Activated CD8-positive, alpha-beta memory T cell treated with anti-CD3 and anti-CD28 coated beads for 1 hour (primary cell): ENCODE measurements at places on chromosomes 5 and 9.

DNA sequence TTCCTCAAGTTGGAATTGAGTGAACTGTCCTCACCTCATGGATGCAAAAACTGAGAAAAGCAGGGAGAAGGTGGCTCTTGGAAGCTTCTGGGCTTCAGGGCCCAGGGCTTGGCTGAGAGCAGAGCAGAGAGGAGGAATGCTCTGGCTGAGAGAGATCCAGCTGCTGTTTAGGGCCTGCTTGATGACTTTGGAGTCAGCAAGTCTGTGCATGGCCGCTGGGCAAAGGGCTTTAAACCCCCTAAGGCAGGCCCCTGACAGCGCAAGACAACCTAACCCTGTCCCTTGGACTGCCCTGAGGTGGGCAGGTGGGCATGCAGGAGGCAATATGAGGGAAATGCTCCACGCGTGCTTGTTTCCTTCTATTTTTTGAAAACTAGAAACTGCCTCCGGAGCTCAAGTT lies 8.6 kb downstream of the STC2 start:
- no peak for DNase-seq

DNA sequence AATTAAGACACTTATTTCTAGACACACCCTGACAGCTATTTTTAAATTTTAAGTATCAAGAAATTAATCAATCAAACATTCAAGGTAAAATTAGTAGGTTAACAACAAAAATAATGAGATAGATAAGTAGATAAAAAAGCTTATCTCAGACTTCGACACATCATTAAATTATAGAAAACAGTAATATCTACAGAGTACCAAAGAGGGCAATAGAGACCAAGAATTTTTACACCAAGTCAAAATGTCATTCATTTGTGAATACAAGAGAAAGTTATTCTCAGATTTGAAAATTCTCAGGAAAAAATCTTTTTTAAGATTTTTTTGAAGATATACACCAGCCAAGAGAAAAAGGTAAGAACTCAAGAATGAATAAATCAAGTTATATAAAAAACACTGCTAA lies 445.6 kb downstream of the ACTL7B start:
- no peak for DNase-seq

GRCh38 chr9:137146527-137146918 lies 7.6 kb downstream of the GRIN1 start:
- no peak for DNase-seq

DNA sequence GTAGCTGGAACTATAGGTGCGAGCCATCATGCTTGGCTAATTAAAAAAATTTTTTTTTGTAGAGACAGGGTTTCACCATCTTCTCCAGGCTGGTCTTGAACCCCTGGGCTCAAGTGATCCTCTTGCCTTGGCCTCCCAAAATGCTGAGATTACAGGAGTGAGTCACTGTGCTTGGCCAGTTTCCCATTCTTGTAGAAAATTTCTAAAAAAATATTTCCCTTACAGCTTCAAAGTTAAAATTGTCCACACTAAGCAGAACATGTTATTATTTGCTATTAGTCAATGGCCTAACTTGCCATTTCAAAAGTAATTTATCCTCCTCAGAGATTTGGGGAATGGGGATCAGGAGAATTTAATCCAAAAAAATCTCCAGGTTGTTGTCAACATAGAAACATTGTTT lies 40.1 kb downstream of the SLC38A9 start:
- DNase-seq, result no peak

DNA sequence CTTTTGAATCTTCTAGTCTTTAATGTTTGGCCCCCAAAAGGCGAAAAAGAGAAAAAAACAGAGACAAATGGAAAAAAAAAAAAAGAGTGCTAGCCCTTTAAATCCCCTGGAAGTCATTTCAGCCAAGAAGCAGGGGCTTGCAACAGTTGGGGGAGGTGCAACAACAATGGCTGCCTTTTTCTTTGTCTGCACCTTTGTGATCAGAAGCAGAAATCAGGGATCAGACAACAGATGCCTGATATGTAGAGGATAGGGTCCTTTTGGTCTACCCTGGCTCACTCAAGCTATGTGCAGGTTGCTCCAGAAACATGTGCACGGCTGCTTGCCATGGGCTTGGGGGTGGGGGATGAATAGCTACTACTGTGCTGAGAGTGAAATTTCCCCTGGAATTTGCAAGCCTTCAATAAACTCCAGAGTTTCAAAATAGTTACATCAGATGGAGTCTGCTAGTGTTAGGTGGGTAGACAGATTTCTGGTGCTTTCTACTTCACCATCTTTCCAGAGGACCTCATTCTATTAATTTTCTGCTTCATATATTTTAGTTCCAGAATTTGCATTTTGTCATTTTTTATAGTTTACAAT lies 150.9 kb downstream of the FGF18 start:
- DNase-seq, result no peak

GRCh38 chr5:139684881-139685749 lies 37.0 kb downstream of the CXXC5 start:
- DNase-seq, result no peak

- no peak for DNase-seq
Observed at GRCh38 chr9:29078063-29078666, 1504.9 kb upstream of the C9orf72 start.

DNA sequence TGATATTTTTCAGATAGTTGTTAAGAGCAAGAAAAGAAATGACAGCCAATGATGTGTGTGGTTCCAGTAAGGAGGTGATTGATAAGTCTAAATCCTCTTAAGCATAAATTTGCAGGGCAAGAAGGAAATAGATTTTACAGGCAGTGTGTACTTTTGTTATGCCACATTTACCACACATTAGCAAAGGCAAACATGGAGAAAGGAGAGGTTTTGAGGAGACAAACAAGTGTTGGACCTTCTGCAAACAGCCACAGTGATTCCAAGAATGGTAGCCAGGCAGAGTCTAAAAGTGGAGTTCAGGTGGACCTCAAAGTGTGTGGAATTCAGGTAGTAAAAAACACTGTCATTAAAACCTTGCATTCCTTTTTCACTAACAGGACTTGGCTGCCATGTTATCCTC lies 295.9 kb upstream of the ITGA1 start:
- no peak for DNase-seq

DNA sequence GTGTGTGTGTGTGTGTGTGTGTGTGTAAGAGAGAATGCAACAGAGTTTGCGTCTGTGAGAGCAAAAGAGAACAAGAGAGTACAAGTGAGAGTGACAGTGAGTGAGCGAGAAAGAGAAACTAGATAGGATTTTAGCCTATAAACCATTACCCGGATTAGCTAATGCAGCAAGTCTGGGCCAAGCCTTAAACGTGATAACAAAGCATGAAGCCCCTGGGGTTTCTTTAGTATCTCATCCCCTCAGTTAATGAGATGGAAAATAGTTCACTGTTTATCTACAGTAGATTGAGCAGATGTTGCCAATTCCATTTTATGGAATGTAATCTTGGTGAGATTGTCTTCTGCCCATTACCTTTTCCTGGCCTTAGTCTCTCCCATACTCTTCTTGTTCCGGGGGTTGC lies 114.5 kb downstream of the MAT2B start:
- DNase-seq, result no peak

DNA sequence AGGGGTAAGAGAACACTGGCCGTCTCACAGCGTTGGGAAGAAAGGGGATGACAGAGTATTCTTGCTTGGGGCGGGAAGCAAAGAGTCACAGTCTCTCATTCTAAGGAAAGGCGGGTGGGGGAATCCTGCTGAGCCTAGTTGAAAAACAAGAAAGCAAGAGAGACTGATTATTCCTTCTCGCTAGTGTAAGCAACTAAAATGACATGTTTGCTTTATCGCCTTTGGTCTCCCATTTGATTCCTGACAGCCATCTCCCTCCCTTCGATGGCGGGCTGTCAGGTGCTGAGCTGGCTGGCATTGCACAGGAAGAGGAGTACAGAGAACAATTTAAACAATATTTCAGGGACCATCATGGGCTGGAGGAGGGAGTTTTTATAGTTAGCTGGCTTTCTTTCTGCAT lies 331.3 kb downstream of the ASTN2 start:
- no peak for DNase-seq

- DNase-seq, result no peak
Observed at GRCh38 chr9:7324152-7324598, 475.4 kb downstream of the DMAC1 start.

- no peak for DNase-seq
Observed at GRCh38 chr5:68748101-68748500, 345.7 kb upstream of the SLC30A5 start.

DNA sequence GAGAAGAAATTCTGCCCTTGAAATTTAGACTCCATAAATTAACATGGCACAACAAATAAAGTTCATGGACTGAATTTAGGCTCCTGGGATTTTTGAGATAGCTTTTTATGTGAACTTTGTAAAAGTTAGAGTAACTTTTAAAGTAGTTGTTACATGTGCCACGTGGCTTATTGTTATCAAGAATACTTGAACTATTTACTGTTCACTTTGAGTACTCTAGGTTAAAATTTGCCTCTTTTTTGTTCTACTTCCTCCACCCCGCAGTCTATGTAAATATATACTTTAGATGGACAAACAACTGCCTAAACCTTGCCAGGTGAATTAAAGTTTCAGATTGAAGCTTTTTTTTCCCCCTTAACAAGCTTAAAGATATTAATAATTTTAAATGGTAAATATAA lies 457.9 kb downstream of the RAB3C start:
- DNase-seq, result no peak

DNA sequence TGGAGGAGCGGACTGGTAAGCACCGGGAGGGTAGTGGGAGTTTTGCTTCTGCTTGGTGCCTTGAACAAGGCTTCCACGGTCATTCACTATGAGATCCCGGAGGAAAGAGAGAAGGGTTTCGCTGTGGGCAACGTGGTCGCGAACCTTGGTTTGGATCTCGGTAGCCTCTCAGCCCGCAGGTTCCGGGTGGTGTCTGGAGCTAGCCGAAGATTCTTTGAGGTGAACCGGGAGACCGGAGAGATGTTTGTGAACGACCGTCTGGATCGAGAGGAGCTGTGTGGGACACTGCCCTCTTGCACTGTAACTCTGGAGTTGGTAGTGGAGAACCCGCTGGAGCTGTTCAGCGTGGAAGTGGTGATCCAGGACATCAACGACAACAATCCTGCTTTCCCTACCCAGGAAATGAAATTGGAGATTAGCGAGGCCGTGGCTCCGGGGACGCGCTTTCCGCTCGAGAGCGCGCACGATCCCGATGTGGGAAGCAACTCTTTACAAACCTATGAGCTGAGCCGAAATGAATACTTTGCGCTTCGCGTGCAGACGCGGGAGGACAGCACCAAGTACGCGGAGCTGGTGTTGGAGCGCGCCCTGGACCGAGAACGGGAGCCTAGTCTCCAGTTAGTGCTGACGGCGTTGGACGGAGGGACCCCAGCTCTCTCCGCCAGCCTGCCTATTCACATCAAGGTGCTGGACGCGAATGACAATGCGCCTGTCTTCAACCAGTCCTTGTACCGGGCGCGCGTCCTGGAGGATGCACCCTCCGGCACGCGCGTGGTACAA lies 556 bp downstream of the PCDHGC3 start:
- DNase-seq, result no peak

DNA sequence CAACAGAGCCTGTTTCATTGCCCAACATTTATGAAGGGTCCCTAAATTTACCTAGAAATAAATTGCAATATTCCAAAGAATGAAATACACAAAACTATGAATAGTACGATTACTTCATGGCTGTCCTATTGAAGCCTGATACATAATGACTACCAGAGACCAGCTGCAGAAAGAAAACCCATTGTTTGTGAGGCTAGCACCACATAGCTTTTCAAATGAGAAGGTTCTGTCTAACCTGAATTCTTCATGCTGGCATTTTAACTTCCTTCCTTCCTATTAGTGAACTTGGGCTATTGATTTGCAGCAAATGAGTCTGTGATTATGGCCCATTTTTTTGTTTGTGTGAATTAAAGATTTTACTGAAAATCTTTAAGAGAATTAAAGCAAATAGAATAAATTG lies 47.3 kb downstream of the MEGF10 start:
- DNase-seq, result no peak

- no peak for DNase-seq
Observed at GRCh38 chr5:146137967-146138403, 32.6 kb upstream of the PLAC8L1 start.

DNA sequence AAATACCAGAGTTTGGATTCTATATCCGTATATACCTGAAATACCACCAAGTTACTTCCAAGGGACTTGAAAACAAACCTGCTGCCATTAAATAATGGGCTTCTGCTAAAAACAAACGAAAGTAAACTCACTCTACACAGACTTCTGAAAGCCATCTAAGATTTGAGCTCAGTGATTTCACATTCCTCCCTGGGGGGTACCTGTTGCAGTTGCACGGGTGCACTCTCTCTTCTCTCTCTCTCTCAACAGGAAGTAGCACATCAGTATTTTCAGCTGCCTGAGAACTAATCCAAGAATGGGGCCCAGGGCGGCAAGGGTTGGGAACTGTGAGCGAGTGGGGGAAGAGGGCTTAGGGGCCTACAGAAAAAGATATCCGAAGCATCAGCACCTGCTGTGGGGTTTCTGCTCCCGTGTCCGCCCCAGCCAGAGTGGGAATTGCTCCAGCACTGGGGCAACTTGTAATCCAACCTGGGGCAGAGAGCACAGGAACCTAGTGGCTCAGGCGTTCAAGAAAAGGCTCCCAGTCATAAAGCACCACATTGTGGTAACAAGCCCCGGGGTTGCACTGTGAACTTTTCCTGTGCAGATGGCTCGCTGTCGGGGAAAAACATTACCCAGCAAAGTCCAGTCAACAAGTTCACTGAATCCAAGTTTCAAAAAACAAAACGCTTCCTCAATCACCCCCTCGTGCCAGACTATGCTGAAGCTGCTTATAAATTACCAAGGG lies 99.8 kb downstream of the EFNA5 start:
- DNase-seq, result no peak

- DNase-seq, result no peak
Observed at GRCh38 chr5:56229111-56229510, 4.0 kb downstream of the ANKRD55 start.

- no peak for DNase-seq
Observed at GRCh38 chr5:38347896-38348295, 89.5 kb downstream of the EGFLAM start.

DNA sequence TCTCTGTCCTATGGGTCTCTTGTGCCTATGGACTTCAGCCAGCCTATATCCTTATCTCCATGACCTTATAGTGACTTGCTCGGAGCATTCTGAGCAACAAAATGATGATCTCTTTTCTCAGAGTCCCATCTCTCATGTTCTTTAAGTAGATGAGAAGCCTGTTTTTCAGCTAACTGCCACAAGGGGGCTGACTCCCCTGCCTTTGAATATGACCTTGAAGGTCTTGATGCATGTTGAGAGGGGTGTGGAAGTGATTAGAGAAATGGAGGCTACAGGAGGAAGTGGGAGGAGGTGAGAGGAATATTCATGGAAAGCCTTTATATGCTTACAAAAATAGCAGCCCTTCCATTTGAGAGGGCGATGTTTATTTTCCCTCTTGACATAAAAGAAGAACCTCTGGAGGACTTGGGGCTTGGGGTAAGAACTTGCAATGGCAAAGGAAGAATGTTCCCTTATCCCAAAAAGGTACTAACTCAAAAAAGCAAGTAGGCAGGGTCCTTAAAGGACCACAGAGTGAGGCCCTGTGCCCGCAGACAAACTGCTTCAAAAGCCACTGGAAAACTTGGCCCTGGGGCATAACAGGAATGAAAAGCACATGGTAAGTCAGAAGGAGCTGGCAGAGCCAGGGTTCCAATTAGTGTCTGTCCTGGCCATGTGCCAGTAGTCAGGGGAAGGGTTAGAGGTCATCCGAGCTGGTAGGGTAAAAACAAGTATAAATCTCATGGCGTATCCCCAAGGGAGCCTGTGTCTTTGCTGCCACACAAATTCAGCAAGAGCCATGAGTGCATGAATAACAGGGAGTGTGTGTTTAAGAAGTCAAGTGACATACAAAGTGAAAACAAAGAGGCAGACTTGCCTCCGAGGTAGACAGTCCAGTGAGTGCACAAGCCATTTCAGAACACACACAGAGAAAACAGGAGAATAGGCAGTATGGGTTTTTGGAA lies 39.1 kb downstream of the FGD3 start:
- no peak for DNase-seq
